ENCODE measurements at places on chromosomes 16 and 17. TPM values are rescaled to one million over a fixed set of nuclear protein-coding genes. Genes with fewer than 3 reads are reported as not detected.

TMEM238L gene
- polyA plus RNA-seq = 0.30 TPM

CCL16 gene
- 0.30 TPM for polyA plus RNA-seq

FLYWCH2 gene
- polyA plus RNA-seq = 61.8 TPM

CACNG1 gene
- 1.6 TPM for polyA plus RNA-seq

DHRS7C gene
- polyA plus RNA-seq = 0.18 TPM
